ENCODE measurements at places on chromosomes 5 and 9. TPM values are rescaled to one million over a fixed set of nuclear protein-coding genes. Genes with fewer than 3 reads are reported as not detected.

GRCh38 chr9:38029915-38030638, 39.0 kb downstream of the SHB start:
- no peaks in the 10 kb centered on the region for H3K4me1 ChIP-seq
- H3K27me3 ChIP-seq: no peaks in the 10 kb centered on the region
- no peak overlapping the region for H3K27ac ChIP-seq

Gene SPAG8
- total RNA-seq: 1.6 TPM

GRCh38 chr9:122204055-122204454, 24.7 kb downstream of the LHX6 start:
- H3K4me1 ChIP-seq: no peaks in the 10 kb centered on the region
- no peak for DNase-seq
- H3K36me3 ChIP-seq: no peaks in the 10 kb centered on the region
- H3K27me3 ChIP-seq: no peaks in the 10 kb centered on the region
- H3K27ac ChIP-seq: no peak overlapping the region

- no peak overlapping the region for H3K4me3 ChIP-seq
- H3K27me3 ChIP-seq: no peaks in the 10 kb centered on the region
- no peak overlapping the region for H3K27ac ChIP-seq
- no peaks in the 10 kb centered on the region for H3K4me1 ChIP-seq
- no peak for DNase-seq
These were observed 114.4 kb upstream of the OSMR start for GRCh38 chr5:38731461-38731860.

DNA sequence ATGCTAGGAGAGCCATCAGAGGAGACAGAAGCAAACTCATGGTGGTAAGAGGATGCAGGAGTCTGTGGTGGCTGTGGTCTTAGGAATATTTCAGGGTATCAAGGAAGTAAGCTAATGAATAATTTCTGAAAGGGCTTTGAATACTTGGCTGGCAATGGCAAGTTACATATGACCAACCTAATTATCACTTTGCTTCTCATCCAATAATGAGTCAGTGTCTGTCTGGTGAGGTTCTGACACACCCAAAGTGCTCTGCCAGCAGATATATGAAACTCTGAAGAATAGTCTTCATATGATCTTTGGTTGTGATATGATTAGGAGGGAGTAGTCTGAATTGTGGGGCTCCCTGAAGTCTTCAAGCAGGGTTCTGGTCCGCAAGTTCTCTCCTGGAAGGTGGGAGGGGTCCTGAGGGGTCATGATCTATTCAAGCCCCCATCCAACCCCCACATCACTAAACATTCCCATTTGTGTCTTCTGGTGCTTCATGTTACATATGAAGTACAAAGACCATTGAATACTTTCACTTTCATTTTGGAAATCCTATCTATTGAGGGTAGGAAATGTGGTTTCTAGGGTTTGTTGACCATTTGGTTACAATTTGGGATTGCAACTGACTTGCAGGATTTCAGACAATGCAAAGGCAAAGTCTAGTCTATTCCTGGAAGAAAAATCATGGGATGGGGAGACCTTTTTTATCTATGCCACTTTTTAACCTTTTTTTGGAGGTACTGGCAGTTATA, 199.9 kb upstream of the CDKN2B start:
- no peak overlapping the region for H3K4me3 ChIP-seq
- no peaks in the 10 kb centered on the region for H3K27me3 ChIP-seq
- no peak overlapping the region for H3K27ac ChIP-seq
- no peak for DNase-seq
- H3K4me1 ChIP-seq: no peaks in the 10 kb centered on the region
- no peaks in the 10 kb centered on the region for H3K36me3 ChIP-seq

GRCh38 chr5:74761241-74761640, 5.7 kb downstream of the GFM2 start:
- no peak overlapping the region for H3K4me3 ChIP-seq
- DNase-seq: no peak
- H3K27me3 ChIP-seq: no peaks in the 10 kb centered on the region
- H3K36me3 ChIP-seq: peaks cover 20% of the 10 kb centered on the region

DNA sequence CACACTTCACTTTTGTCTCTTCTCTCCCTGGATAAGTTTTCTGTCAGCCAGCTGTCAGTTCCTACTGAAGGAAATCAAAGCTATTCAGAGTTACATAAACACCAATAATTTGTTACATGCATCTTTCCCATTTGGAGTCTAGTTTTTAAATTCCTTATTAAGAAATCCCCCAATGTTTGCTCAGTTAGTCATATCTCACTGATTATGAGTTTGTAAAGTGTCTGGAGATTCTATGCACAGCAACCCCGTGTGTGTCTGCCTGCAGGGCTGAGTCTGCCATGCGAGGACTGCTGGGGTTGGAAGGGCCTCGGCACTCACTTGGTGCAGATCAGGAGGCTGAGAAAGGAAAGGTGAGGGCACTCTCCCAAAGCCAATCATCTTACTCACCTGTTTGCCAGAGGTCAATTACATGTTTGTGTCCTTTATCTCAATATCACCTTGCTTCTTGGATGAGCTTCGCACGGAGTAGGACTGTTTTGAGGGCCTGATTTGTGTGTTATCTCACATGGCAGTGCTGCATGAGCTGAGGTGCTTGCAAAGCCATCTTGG, 3.3 kb downstream of the ANKRD34B start:
- peak; percentile 42 for DNase-seq
- no peaks in the 10 kb centered on the region for H3K36me3 ChIP-seq
- H3K4me1 ChIP-seq: peaks cover 16% of the 10 kb centered on the region
- no peak overlapping the region for H3K27ac ChIP-seq
- H3K27me3 ChIP-seq: peaks cover 18% of the 10 kb centered on the region

DNA sequence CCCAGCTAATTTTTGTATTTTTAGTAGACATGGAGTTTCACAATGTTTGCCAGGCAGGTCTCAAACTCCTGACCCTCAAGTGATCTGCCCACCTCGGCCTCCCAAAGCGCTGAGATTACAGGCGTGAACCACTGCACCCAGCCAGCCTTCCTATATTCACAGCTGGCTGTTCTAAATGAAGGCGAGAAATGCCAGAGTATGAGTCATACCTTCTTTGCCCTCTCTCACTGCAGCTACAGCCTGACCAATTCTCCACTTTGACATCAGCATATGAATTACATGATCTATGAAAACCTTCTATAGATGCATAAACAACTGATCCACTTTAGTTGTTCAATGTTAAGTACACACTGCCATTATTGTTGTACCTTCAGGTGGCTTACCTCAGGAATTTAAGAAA, 14.5 kb downstream of the APTX start:
- H3K27ac ChIP-seq: no peak overlapping the region
- H3K4me1 ChIP-seq: no peaks in the 10 kb centered on the region
- no peaks in the 10 kb centered on the region for H3K27me3 ChIP-seq
- DNase-seq: no peak

- no peaks in the 10 kb centered on the region for H3K36me3 ChIP-seq
- no peak overlapping the region for H3K27ac ChIP-seq
- H3K27me3 ChIP-seq: no peaks in the 10 kb centered on the region
- H3K4me1 ChIP-seq: peaks cover 20% of the 10 kb centered on the region
- no peak overlapping the region for H3K4me3 ChIP-seq
These were observed 286.5 kb downstream of the ZNF608 start for GRCh38 chr5:124459984-124460383.

Gene PSAT1
- total RNA-seq: 0.31 TPM

DNA sequence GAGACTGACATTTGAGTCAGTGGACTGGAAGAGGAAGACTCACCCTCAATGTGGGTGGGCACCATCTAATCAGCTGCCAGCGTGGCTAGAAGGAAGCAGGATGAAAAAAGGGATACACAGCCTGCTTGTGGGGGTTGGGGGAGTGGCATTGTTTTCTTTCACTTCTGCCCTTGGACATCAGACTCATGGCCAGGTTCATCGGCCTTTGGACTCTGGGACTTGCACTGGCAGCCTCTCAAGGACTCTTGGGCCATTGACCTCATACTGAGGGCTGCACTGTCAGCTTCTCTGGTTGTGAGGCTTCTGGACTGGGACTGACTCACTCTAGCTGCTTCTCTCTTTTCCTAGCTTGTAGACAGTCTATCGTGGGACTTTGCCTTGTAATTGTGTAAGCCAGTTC, 374.9 kb downstream of the TLE1 start:
- no peaks in the 10 kb centered on the region for H3K4me1 ChIP-seq
- no peak overlapping the region for H3K27ac ChIP-seq
- no peak for DNase-seq
- no peaks in the 10 kb centered on the region for H3K36me3 ChIP-seq
- H3K4me3 ChIP-seq: no peak overlapping the region

- DNase-seq: no peak
- no peaks in the 10 kb centered on the region for H3K4me1 ChIP-seq
- H3K27me3 ChIP-seq: no peaks in the 10 kb centered on the region
These were observed 50.2 kb downstream of the PRLR start for GRCh38 chr5:35180046-35180445.

DNA sequence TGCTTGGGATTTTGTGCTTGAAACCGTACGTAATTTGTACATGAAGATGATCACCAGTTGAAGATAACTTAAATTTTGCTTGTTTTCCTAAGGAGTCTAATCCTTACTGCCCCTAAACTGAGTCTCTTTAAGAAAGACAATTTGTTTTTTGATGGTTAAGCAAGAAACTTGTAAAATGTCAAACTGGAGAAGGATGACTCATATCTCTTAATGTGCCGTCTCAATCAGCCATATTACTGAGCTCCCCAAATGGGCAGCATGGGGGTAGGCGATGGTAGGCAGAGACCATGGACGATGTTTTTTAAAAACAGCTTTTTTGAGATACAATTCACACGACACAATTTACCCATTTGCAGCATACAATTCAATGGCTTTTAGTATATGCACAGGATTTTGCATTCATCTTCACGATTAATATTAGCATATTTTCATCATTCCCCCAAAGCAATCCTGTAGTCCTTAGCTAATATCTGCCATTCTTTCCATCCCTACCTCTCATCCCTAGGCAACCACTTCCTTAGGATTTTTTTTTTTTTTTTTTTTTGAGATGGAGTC, 14.3 kb downstream of the ARHGAP26 start:
- H3K27ac ChIP-seq: peak overlapping the region; percentile 64
- DNase-seq: no peak
- H3K4me3 ChIP-seq: no peak overlapping the region
- H3K36me3 ChIP-seq: no peaks in the 10 kb centered on the region
- no peaks in the 10 kb centered on the region for H3K4me1 ChIP-seq

- no peaks in the 10 kb centered on the region for H3K36me3 ChIP-seq
- H3K27me3 ChIP-seq: no peaks in the 10 kb centered on the region
- H3K4me1 ChIP-seq: peaks cover 12% of the 10 kb centered on the region
- DNase-seq: no peak
- H3K27ac ChIP-seq: no peak overlapping the region
These were observed 9.8 kb upstream of the LARP1 start for GRCh38 chr5:154745349-154745748.

Gene SQSTM1
- total RNA-seq: 379 TPM

GRCh38 chr9:136535070-136535469, 10.8 kb downstream of the NOTCH1 start:
- H3K27ac ChIP-seq: no peak overlapping the region
- peaks cover 6% of the 10 kb centered on the region for H3K36me3 ChIP-seq
- no peaks in the 10 kb centered on the region for H3K4me1 ChIP-seq
- DNase-seq: no peak
- no peaks in the 10 kb centered on the region for H3K27me3 ChIP-seq

DNA sequence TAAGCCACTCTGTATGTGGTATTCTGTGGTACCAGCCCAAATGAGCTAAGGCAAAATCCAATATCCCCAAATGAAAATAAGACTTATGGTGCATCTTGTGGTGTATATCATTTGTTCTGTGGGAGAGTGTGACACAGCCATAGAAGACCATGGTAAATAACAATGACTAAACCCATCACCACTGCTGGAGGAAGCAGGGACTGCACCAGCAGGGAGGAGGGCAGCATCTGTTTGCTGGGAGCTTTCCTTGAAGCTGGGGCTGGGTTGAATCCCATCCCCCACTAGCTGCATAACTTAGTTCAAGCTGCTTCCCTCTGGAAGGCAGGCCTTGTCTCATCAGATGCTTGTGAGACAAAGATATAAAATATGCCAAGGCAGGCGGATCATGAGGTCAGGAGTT, 14.2 kb downstream of the GADD45G start:
- H3K27ac ChIP-seq: no peak overlapping the region
- no peak overlapping the region for H3K4me3 ChIP-seq
- H3K36me3 ChIP-seq: no peaks in the 10 kb centered on the region
- no peak for DNase-seq
- H3K4me1 ChIP-seq: no peaks in the 10 kb centered on the region
- H3K27me3 ChIP-seq: no peaks in the 10 kb centered on the region

DNA sequence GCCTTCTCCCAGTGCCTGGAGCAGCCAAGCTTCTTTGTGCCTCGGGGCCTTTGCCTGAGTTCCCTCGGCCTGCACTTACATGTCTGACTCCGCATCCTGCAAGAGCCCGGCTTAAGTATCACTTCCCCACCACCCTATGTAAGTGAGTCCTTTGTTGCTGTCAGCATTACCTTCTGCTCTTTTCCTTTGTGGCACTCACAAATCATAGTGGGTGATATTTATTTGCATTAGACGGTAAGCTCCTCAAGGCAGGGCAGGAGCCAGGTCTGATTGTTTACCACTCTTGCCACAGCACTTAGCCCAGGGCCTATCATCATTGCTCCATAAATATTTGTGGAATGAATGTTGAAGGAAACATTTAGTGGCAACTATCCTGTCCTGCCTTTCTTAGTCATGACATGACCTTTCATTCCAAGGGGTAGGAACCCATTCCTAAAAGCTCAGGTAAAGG, 4.8 kb downstream of the GM2A start:
- H3K27ac ChIP-seq: no peak overlapping the region
- no peaks in the 10 kb centered on the region for H3K27me3 ChIP-seq
- H3K36me3 ChIP-seq: peaks cover 5% of the 10 kb centered on the region
- peaks cover 34% of the 10 kb centered on the region for H3K4me1 ChIP-seq
- H3K4me3 ChIP-seq: no peak overlapping the region

Gene CCL19
- total RNA-seq: not detected

- H3K27me3 ChIP-seq: peaks cover 89% of the 10 kb centered on the region
- H3K4me3 ChIP-seq: no peak overlapping the region
- no peaks in the 10 kb centered on the region for H3K4me1 ChIP-seq
- H3K27ac ChIP-seq: no peak overlapping the region
These were observed 1.9 kb upstream of the LHX2 start for GRCh38 chr9:124009531-124010217.

- H3K4me3 ChIP-seq: no peak overlapping the region
- no peak for DNase-seq
- no peaks in the 10 kb centered on the region for H3K4me1 ChIP-seq
- no peak overlapping the region for H3K27ac ChIP-seq
- H3K36me3 ChIP-seq: no peaks in the 10 kb centered on the region
- no peaks in the 10 kb centered on the region for H3K27me3 ChIP-seq
These were observed 1799.9 kb upstream of the ACO1 start for GRCh38 chr9:30584559-30584958.

GRCh38 chr5:115329475-115329874, 33.0 kb upstream of the CCDC112 start:
- H3K4me1 ChIP-seq: no peaks in the 10 kb centered on the region
- DNase-seq: no peak
- no peaks in the 10 kb centered on the region for H3K36me3 ChIP-seq
- H3K27me3 ChIP-seq: no peaks in the 10 kb centered on the region

DNA sequence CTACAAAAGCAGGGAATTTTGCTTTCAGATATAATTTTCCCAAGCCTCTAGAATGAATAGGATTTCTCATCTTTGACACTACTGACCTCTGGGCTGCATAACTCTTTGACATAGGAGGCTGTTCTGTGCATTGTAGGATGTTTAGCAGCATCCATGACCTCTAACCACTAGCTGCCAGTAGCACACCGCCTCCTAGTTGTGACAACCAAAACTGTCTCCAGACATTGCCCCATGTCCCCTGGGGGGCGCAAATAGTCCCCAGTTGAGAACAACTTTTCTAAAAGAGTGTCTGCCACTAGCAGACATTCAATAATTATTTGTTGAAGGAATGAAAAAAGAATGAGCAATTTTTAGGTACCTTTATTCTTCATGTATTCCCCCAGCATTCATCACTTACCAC, 51.8 kb downstream of the POU4F3 start:
- no peaks in the 10 kb centered on the region for H3K36me3 ChIP-seq
- no peaks in the 10 kb centered on the region for H3K4me1 ChIP-seq
- H3K4me3 ChIP-seq: no peak overlapping the region
- H3K27ac ChIP-seq: no peak overlapping the region
- DNase-seq: no peak
- no peaks in the 10 kb centered on the region for H3K27me3 ChIP-seq

Measured in right atrium auricular region (tissue), 2 donors.